Tibial nerve (tissue), 4 donors: ENCODE measurements at places on chromosomes 2 and 18. TPM values are rescaled to one million over a fixed set of nuclear protein-coding genes. Genes with fewer than 3 reads are reported as not detected.
A peak's percentile ranks its signal among the peaks of the same experiment; 100 is the strongest.

- no peaks in the 10 kb centered on the region for H3K36me3 ChIP-seq
- no peaks in the 10 kb centered on the region for H3K4me1 ChIP-seq
- H3K27ac ChIP-seq = no peak overlapping the region
- H3K27me3 ChIP-seq = no peaks in the 10 kb centered on the region
- H3K4me3 ChIP-seq = no peak overlapping the region
Measured at GRCh38 chr2:186410802-186411201, 75.3 kb upstream of the ZC3H15 start.

GRCh38 chr2:61721382-61721781 is 132.5 kb downstream of the FAM161A start:
- no peak overlapping the region for H3K4me3 ChIP-seq
- no peaks in the 10 kb centered on the region for H3K4me1 ChIP-seq
- no peaks in the 10 kb centered on the region for H3K36me3 ChIP-seq
- no peaks in the 10 kb centered on the region for H3K27me3 ChIP-seq
- H3K27ac ChIP-seq = no peak overlapping the region

DNA sequence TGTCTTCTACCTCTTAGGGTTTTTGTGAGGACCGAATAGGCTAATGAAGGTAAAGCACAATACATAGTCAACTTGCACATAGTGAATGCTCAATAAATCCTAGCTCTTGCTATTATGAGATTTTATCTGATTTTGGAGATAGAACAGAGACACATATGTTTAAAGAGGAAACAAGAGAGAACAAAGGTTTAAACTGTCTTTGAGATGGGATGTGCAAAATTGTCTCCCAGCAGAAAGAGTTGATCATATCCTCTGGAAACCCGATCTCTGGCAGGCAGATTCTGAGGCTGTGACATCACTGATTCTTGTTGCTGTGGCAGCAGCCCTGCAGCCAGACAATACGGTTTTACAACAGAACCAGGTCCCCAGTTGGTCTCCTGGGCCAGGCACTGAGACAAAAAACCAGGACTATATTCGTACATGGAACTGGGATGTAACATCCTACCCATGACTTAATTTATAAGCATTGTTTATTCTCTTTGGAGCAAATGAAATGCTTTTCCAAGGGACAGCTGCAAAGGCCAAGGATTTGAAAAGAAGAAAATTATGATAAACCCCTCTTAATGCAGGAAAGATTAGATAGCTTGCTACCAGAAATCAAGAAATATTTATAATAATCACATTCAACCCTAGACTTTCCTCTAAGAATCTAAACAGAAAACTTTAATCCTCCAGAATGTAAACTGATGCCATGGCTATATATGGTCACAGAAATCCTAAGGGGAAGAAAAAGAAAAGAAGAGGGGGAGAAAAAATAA is 80.2 kb downstream of the SLC8A1 start:
- H3K27me3 ChIP-seq = no peaks in the 10 kb centered on the region
- H3K36me3 ChIP-seq = no peaks in the 10 kb centered on the region
- H3K4me3 ChIP-seq = no peak overlapping the region
- H3K4me1 ChIP-seq = peaks cover 8% of the 10 kb centered on the region

The NDC80 gene
- total RNA-seq = 1.2 TPM

GRCh38 chr18:79935098-79935480 is 16.4 kb downstream of the SLC66A2 start:
- H3K27ac ChIP-seq = no peak overlapping the region
- peaks cover 8% of the 10 kb centered on the region for H3K4me1 ChIP-seq
- H3K36me3 ChIP-seq = no peaks in the 10 kb centered on the region
- no peak overlapping the region for H3K4me3 ChIP-seq
- H3K27me3 ChIP-seq = no peaks in the 10 kb centered on the region

DNA sequence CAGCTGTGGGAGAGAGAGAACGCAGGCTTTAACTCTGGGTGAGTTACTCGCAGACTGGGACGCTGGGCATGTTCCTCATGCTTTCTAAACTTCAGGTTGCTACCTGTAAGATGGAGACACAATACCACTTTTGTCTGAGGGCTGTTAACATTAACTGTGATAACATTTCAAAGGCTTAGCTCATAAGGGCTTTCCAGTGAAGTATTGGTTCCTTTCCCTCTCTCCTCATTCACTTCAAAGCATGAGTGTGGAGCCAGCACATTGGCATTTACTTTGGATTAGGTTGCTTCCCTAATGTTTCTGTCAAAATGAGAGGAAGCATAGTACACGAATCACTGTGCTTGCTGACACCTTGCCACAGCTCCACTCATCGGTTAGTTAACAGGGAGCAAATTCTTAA is 30.2 kb downstream of the INSIG2 start:
- no peak overlapping the region for H3K4me3 ChIP-seq
- H3K4me1 ChIP-seq = peaks cover 15% of the 10 kb centered on the region
- DNase-seq = no peak

DNA sequence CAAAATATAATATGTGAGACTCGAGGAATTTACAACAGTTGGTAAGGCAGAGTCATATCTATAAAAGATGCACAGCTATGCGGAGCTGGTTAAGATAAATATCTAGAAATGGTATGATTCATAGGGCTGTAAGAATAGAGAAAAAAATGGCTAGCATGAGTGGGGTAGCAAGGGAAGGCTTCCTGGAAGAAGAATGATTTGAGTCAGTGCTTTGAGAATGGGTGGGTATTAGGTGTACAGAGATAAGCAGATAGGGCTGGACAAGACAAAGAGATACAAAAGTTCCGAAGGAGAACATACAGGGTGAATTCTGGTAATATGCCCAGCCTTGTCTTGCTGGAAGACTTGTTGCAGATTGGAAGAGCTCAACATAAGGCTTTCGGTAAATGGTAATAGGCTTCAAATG is 291.5 kb upstream of the CCDC68 start:
- H3K4me1 ChIP-seq = peaks cover 10% of the 10 kb centered on the region
- DNase-seq = no peak
- no peak overlapping the region for H3K4me3 ChIP-seq
- H3K27me3 ChIP-seq = no peaks in the 10 kb centered on the region
- H3K36me3 ChIP-seq = no peaks in the 10 kb centered on the region
- peak overlapping the region; percentile 68 for H3K27ac ChIP-seq
